ENCODE measurements at places on chromosomes 13 and 19.

DNA sequence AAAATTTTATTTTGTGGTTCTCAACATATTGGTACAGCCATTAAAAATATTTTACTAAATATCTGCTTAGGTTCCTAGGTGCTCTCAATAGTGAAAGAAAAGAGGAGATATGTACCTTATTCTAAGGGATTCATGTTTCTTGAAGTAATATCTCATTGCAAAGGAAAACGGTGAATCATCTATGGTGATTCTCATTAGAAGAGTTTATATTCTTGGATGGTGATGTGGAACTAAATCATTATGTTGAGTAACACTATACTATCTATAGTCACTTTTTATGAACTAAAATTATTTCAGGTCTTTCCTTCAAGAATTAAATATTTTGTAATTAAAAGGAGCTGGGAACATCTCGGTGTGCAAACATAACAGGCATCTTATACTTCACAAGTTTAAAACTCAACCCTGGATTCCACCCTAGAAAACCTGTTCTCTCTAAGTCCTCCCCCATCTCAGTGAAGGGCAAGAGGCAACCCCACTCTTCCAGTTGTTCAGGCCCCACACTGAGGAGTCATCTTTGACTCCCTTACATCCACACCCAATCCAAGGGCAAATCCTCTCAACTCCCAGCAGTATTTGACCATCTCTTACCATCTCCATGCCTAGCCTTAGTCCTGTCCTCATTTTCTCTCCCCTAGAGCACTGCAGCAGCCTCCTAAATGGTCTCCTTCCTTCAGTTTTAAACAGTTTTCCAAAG, 140.1 kb downstream of the RGCC start:
- no peak for DNase-seq

DNA sequence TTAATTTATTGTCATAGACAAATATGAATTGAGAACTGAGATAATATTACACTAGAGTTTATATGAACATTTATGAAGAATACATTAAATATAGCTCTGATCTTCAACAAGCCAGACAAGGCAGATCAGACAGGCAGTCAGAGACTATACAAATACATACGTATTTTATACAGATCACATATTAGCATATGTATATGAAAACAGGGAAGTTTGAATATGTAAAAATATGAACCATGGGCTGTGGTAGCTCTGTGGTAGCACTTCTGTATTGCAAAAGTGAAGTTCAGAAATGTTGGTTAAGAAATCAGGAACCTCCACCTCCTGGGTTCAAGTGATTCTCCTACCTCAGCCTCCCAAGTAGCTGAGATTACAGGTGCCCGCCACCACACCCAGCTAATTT, 20.7 kb downstream of the GPR180 start:
- no peak for DNase-seq

GRCh38 chr19:10740798-10741197, 22.9 kb downstream of the DNM2 start:
- DNase-seq = no peak

DNA sequence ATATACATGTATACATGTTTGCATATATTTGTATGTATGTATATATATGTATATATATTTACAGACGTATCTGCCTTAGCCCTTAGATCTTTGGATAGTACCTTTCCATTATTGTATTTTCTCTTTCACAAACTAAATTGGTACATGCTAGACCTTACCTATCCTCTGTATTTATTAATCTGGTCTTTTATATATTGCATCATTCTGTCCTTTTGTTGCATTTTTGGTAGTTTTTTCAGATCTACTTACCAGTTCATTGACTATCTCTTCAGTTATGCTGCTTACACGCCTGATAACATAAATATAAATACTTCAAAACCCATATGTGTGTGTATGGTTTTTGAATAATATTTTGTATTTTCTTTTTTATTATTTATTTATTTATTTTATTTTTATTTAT, 11.7 kb downstream of the ZNF613 start:
- no peak for DNase-seq

DNA sequence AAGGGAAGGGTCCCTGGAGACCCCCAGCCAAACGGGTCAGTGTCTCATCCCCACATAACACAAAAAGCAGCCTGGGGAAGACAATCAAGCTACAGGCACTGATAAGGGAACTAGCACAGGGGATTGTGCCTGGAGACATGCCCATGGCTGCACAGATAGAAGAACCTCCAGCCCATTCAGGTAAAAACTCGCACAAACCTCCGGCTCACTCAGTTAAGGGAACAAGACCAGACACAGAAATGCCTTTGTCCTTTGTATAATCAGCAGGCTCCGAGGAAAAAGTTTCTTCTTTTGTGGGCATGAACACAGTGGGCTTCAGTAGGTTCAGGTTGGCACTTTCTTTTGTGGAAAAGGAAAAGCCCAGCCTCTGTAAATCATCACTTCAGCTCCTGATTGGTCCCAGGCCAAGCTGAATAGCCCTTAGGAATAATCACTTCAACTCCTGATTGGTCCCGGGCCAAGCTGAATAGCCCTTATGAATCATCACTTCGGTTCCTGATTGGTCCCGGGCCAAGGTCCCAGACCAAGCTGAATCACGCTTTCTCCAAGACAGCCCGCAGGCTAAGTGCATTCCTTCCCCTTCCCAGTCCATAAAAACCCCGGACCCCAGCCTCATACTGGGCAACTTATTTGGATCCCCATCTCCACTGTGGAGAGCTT, 5.0 kb upstream of the ZNF230 start:
- DNase-seq = no peak

DNA sequence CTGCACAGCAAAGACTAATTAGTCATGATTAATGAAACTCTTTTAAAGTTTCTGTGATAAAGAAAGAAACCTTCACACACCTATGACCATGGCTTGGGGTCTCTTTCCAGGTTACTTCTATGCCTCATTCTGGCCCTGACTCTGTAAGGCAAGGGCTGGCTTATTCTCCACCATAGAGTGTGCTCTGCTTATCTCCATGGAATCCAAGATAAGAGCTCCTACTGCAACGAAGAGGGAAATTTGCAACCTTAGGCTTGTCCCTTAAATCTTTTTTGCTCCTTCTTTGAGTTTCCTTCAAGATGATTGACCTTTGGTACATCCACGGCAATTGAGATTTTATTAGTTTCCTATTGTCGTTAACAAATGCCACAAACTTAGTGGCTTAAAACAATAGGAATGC, 239.9 kb downstream of the SPRY2 start:
- no peak for DNase-seq

DNA sequence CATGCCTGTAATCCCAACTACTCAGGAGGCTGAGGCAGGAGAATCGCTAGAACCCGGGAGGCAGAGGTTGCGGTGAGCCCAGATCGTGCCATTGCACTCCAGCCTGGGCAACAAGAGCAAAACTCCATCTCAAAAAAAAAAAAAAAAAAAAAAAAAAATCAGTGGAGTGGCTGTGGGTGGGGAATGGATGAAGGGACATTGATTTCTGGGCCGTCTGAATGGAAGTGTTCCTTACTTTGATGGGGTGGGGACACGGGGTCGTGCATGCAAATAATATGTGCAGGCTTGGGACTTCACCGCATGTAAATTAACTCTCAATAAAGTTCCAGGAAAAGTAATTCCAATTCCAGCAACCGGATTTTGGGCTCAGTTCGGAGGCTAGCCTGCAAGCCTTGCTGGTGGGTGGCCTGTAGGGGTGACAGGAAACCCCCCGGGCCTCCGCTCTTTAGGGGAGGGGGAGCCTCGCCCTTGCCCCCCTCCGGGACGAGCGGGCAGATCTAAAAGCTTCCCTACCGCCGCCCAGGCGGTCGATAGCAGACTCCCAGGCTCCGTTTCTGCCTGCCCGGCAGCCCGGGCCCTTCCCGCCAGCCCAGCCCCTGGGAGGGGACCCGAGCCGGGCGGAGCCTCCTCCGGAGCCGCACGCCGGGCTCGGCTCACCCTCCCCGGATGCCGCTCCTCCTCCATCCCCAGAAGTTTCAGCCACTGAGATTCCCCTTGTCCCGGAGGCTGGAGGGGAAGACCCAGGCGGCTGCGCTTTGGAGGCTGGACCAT, 48.0 kb upstream of the ADGRE5 start:
- no peak for DNase-seq
